Activated naive CD4-positive, alpha-beta T cell treated with anti-CD3 and anti-CD28 coated beads for 36 hours (primary cell): ENCODE measurements at places on chromosomes 1 and 21. TPM values are rescaled to one million over a fixed set of nuclear protein-coding genes. Genes with fewer than 3 reads are reported as not detected.

The LHX8 gene
- not detected for total RNA-seq

DNA sequence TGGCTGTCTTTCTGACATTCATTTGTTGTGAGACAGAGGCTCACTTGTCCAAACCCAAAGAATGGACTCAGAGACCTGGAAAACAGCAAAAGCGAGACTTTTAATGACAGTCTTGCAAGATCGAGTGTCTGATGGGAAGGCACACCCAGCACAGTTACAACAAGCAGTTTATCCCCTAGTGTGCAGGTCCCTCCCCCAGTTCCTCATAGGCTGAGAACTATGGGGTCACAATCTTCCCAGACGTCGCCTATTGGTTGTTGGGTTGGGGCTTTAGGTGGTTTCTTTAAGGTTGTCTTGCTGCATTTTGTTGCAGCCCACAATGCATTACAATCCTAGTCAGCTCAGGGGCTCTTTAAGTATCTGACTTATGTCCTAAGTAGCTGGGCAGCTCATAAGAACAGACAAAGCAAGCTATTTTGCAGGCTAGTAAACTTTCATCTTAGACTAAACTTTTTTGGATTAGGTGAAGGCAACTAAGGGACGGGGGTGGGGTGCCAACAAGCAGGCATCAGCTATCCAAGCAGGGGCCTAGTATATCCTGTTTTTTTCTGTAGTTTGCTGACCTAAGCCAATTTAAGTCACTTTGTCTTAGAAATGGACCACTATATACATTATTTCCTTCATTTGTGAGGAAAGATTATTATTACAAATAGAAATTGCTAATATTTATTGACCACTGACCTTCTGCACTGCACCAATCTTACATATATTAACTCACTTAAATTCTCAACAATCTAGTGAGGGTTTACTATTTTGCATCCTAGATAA, 151.8 kb downstream of the SETD4 start:
- H3K4me3 ChIP-seq, result no peak overlapping the region
- peaks cover 3% of the 10 kb centered on the region for H3K27me3 ChIP-seq
- no peaks in the 10 kb centered on the region for H3K36me3 ChIP-seq

DNA sequence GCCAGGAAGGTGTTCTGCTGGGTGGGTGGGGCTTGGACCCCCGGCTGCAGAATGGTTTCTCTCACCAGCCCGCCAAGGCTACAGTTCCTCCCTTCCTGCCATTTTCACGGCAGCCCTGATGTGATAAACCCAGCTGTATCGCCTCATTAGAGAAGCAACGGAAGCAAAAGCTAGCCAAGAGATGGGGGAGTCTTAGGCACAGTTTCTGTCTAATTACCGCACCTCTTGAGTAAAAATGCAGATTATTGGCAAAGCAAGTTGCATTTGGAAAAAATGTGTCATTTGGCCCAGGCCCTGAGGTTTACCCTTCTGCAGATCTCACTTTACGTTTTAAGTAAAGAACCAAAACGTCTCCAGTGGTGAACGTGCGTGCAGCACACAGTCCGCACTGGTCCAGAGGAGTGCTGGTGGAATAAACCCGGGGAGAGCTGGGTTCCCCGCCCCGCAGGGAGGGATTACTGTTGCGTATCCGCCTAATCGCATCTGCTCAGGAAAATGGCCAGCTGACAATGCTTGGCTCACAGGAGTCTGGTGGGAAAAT, 109.9 kb downstream of the GALNT2 start:
- H3K36me3 ChIP-seq, result peaks cover 31% of the 10 kb centered on the region
- no peaks in the 10 kb centered on the region for H3K27me3 ChIP-seq
- H3K27ac ChIP-seq, result peak overlapping the region; percentile 5
- peaks cover 43% of the 10 kb centered on the region for H3K4me1 ChIP-seq

DNA sequence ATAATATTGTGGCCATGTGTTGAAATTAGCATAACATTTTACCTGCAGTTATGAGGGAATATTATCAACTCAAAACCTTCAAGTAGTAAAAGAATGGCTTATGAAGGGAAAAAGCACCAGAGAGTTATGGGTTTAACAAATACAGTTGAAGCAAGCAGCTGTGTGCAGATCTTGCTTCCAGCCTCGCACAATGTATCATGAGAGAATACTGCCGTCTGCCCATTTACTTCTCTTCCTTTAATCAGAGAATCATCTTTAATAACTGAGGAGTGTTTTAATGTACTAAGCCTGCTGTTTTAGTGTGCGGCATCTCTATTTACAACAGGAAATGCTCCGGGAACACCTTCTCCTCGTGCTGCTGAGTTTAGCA, 120.9 kb downstream of the ATG4C start:
- no peak overlapping the region for H3K4me3 ChIP-seq
- peaks cover 11% of the 10 kb centered on the region for H3K4me1 ChIP-seq
- H3K27me3 ChIP-seq, result no peaks in the 10 kb centered on the region
- H3K27ac ChIP-seq, result no peak overlapping the region
- H3K36me3 ChIP-seq, result no peaks in the 10 kb centered on the region

DNA sequence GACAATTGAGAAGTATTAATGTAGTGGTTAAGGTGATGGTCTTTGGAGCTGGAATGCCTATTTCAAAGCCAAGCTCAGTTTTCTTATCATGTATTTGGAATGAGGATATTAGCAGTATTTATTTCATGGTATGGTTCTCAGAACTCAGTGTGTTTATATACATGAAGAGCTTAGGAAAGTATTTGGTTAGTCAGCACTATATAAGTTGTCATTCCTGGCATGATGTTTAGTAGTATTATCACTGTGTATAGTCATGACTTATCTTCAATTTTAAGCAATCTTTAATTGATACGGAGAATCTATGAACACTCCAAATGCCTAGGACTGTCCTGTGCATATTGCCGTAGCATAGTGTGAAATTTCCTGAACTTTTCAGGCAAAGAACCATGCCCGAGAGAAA, 501.9 kb upstream of the USP24 start:
- no peak overlapping the region for H3K4me3 ChIP-seq
- H3K27me3 ChIP-seq, result peaks cover 5% of the 10 kb centered on the region
- H3K36me3 ChIP-seq, result no peaks in the 10 kb centered on the region

DNA sequence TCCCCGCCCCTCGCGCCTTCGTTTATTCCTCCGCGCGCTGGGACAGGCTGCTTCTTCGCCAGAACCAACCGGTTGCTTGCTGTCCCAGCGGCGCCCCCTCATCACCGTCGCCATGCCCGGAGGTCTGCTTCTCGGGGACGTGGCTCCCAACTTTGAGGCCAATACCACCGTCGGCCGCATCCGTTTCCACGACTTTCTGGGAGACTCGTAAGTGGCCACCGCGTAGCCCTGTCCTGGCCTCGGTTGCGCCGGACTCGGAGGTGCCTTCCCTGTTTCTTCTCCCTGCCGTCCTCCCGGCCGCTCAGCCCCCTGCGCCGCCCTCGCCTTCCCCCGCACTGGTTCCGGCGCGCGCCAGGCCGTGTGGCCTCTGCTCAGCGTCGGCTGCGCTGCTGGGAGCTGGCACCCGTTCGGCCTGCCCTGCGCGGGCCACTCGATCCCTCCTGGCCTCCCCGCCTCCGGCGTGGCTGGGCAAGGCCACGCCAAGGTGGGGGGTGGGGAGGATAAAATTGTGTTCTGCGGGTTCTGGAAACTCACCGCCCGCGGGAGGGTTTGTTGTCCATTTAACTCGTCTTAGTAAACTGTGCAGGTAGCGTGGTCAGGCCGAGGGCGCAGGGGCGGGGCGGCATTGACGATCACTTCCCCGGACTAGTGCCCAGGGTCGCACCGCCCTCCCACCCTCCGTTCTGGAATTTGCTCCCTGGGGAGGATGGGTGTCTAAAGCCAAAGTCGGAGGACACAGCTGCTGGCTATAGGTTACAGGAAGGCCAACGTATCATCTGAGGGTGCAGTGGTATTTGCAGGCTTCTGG, at the start of gene PRDX6:
Gene PRDX6, plus strand, starts transcription at position 50 of the 808 bp plus-strand sequence. Its CDS starts 63 bp downstream, at position 113.
- peak; percentile 85 for DNase-seq
- peak within 1 kb of the TSS; percentile 93 for H3K27ac ChIP-seq
- H3K27me3 ChIP-seq, result no peaks in the 10 kb centered on the region
- H3K4me1 ChIP-seq, result peaks cover 65% of the 10 kb centered on the region

GRCh38 chr1:207097871-207098324, 6.1 kb upstream of the C4BPA start:
- H3K4me1 ChIP-seq, result peaks cover 9% of the 10 kb centered on the region
- DNase-seq, result peak; percentile 65
- peak overlapping the region; percentile 86 for H3K27ac ChIP-seq

The ZNF695 gene
- total RNA-seq, result 0.52 TPM

DNA sequence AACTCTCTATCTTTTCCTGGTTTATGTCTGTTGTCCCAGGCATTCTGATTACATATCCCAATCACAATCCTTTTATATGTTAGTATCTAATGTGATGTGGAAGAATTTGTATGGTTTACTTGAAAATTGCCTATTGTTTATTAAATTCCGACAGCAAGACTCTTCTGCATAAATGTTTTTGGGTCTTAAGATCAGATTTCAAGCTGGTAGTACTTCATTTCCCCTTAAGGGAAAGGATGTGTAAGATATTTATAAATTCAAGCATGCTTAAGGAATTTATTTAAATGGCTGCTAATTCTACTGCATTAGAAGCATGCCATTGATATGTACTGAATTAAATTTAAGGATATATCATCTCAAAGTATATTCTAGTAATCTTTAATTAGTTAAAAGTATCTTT, 20.4 kb upstream of the GPR88 start:
- no peak overlapping the region for H3K27ac ChIP-seq
- peaks cover 2% of the 10 kb centered on the region for H3K4me1 ChIP-seq
- peaks cover 4% of the 10 kb centered on the region for H3K36me3 ChIP-seq
- no peak for DNase-seq
- no peak overlapping the region for H3K4me3 ChIP-seq

GRCh38 chr1:204673909-204674649, 11.5 kb downstream of the LRRN2 start:
- H3K36me3 ChIP-seq, result no peaks in the 10 kb centered on the region
- no peak overlapping the region for H3K4me3 ChIP-seq
- no peak for DNase-seq

GRCh38 chr1:73604739-73605138, 593.2 kb downstream of the LRRIQ3 start:
- no peak for DNase-seq
- H3K27ac ChIP-seq, result no peak overlapping the region
- no peaks in the 10 kb centered on the region for H3K27me3 ChIP-seq
- no peak overlapping the region for H3K4me3 ChIP-seq

DNA sequence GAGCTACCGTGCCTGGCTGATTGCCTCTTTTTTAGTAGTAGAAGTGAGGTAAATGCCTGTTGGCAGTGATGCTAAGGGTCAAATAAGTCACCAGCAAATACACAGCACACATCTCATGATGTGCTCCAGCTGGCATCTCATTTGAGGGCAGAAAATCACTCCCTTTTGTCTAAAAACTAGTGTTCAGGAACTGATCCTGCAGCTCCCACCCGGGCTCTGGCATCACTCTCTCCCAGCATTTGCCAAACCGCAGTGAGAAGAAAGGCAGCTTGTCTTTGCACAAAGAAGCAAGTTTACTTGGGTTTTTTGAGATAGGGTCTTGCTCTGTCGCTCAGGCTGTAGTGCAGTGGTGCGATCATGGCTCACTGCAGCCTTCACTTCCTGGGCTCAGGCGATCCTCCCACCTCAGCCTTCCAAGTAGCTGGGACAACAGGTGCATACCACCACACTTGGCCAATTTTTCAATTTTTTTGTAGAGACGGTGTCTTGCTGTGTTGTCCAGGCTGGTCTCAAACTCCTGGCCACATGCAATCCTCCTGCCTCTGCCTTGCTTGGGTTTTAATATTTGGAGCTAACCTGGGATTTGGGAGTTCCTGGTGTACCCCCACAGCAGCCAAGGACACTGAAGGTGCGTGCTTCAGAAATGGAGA, 4.1 kb downstream of the RBP7 start:
- no peaks in the 10 kb centered on the region for H3K36me3 ChIP-seq
- peaks cover 10% of the 10 kb centered on the region for H3K4me1 ChIP-seq
- H3K4me3 ChIP-seq, result no peak overlapping the region
- DNase-seq, result no peak
- H3K27ac ChIP-seq, result no peak overlapping the region

DNA sequence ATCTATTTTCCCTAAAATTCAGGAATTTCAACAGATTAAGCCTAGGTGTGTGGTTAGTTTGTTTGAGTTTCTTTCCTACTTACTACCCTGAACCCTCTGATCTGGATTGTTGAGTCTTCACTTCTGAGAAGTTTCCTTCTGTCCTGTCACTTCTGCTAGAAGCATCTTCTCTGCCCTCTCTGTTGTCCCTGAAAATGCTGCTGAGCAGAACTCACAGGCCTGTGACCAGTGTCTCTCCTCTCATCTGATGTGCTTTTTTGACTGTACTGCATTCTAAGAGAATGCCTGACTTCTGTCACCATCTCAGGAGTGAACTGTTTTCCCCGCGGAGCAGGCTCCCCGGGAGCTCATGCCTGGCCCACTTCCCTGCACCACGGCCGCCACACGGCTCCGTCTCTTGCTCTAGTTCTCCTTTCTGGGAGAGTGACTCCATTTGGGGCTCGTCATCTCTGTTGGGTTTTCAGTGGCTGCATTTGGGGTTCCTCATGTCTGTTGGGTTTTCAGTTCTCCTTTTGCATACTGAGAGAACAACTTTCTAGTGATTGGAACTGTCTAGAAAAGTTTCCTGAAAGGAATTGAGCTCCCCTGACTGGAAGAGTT, 77.9 kb downstream of the POFUT2 start:
- DNase-seq, result no peak
- no peaks in the 10 kb centered on the region for H3K27me3 ChIP-seq
- H3K4me3 ChIP-seq, result no peak overlapping the region
- H3K4me1 ChIP-seq, result peaks cover 15% of the 10 kb centered on the region

GRCh38 chr1:3892748-3893147, 7.3 kb downstream of the C1orf174 start:
- peaks cover 39% of the 10 kb centered on the region for H3K36me3 ChIP-seq
- H3K4me3 ChIP-seq, result no peak overlapping the region
- no peak for DNase-seq
- H3K4me1 ChIP-seq, result peaks cover 36% of the 10 kb centered on the region

The CFHR5 gene
- total RNA-seq, result not detected

- H3K4me1 ChIP-seq, result no peaks in the 10 kb centered on the region
- H3K4me3 ChIP-seq, result no peak overlapping the region
- no peak for DNase-seq
Measured at GRCh38 chr1:10649517-10650201, 146.8 kb downstream of the CASZ1 start.

The IL12RB2 gene
- total RNA-seq, result 82.9 TPM

DNA sequence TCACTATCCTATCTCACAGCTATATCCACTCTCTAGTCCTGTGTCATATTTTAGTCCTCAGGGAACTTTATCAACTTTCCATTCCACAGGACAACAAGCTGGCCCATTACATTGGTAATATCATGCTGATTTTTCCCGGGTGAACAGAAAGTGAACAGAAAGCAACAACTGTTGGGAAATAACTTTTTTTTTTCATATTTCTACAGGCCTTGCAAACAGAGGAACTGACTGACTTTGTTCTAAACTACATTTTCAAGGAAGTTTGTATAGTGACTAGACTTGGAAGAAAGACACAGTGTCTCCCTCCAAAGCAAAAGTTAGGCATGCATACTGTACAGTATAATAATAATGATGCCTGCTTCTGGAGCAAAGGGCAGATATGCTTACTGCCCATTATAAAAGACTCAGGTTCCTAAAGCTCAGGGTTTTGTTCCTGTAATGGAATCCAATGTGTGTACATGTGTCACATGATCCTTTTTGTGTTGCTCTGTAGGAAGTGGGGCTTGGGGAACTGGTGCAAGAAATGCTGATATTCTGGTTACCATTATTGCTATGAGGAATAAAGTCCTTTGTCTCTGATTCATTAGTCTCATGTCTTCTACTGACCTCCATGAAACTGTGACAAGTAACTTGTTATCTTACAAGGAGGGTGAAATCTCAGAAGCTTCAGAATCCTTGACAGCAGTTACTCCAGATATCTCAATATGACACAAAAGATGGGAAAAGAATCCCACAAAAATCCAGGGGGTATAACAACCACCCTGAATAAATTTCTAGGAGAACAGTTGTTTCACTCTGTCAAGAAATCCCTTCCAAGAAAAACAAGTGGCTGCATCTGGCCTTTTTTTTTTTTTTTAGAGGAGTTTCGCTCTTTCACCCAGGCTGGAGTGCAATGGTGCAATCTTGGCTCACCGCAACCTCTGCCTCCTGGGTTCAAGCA, 17.7 kb upstream of the NTPCR start:
- no peaks in the 10 kb centered on the region for H3K27me3 ChIP-seq
- H3K36me3 ChIP-seq, result no peaks in the 10 kb centered on the region
- H3K4me1 ChIP-seq, result no peaks in the 10 kb centered on the region
- no peak overlapping the region for H3K4me3 ChIP-seq
